ENCODE measurements at places on chromosomes 11 and 22.

DNA sequence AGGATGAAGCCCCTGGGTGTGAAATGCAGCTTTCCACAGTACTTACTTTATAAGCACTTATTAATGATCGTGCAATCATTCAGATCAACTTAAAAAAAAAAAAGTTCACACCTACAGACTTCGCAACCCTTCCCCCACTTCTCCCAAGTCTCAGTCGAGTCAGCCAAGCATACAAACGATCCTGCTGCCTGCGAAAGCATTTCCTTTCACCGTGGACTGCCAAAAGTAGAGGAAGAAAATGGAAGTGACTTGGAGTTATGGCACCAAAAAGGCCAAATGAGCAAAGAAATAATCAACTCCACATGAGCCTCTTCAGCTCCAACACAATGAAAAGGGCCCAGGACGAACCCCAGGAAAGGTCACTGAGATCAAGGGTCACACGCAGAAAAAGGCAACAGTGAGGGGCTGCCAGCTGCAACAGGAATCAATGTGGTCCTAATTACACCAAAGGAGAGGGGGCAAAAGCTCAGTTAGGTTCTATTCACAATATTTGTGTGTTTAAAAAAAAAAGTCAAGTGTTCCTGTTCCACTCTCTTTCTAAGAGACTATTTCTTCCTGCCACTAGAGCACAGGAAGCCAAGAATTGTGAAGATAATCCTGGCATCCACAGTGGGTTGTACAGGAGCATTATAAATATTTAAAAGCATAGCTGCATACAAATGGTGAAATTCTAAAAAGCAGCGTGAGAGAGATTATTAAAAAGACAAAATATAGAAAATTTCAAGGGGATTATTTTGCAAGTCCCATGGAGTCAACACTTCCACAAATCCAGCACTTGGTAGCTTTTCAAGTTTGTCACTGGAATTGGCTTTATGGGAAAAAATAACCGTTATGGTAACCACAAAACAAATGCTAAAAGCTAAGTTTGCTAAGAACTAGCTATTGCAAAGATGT lies 28.4 kb downstream of the CDON start:
- no peak for DNase-seq

DNA sequence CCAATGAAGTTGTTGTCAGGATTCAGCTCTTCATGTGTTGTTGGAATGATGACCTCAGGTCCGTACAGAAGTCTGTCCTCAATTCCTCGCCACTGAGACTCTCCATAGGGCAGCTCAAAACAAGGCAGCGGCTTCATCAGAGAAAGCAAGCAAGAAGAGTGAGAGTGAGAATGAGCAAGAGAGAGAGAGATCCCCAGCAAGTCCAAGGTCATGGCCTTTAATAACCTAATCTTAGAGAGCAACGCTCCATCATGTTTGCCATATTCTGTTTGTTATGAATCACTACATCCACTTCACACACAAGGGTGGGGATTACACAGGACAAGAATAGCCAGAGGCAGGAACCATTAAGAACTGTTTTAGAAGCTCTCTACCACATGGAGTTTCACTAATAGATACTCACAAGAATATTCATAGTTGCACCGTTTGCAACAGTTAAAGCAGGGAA lies 23.3 kb upstream of the MMP7 start:
- peak; percentile 20 for DNase-seq

- DNase-seq: no peak
These were observed 38.2 kb downstream of the FAM168A start for GRCh38 chr11:73559743-73560142.

DNA sequence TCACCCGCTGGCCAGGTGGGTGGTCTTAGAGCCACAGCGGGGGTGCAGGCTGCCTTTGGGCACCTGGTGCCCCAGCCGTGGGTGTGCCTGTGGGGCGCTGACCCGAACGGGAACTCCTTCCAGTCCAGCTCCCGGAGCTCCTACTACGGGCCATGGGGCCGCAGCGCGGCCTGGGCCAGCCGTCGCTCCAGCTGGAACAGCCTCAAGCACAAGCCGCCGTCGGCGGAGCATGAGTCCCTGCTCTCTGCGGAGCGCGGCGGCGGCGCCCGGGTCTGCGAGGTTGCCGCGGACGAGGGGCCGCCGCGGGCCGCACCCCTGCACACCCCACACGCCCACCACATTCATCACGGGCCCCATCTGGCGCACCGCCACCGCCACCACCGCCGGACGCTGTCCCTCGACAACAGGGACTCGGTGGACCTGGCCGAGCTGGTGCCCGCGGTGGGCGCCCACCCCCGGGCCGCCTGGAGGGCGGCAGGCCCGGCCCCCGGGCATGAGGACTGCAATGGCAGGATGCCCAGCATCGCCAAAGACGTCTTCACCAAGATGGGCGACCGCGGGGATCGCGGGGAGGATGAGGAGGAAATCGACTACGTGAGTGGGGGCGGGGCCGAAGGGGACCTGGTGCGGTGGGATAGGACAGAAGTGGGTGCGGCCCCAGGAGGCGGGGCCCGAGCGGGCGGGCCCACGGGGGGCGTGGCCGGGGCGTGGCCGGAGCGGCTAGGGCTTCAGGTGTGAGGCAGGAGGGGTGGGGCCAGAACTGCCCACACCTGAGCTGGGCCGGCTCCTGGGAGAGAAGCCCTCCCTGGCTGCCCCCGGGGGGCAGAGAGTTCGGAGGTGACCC lies 91.5 kb downstream of the CACNA1I start:
- DNase-seq: no peak

DNA sequence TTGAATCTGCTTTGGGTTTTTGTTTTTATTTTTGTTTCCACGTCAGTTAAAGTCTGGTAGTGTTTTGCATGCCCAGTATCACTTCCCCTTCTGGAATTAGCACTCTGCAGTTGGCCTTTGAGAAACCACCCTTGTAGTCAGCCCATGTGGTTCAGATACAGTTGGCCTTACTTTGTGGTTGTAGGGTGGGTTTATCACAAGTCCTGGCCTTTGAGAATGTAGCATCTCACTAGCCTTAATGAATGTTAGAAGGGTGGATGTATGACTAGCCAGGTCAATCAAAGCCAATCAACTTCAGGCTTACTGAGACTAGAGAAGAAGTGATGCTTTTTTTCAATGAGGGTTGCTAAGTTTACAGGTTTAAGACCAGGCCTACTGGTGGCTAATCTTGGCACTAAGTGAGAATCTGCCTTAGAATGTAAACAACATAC lies 19.8 kb downstream of the ARL14EP start:
- DNase-seq: no peak

- no peak for DNase-seq
These were observed 61.7 kb downstream of the LARGE2 start for GRCh38 chr11:45984192-45984591.

GRCh38 chr11:96306600-96306932 lies 36.4 kb downstream of the MAML2 start:
- no peak for DNase-seq

DNA sequence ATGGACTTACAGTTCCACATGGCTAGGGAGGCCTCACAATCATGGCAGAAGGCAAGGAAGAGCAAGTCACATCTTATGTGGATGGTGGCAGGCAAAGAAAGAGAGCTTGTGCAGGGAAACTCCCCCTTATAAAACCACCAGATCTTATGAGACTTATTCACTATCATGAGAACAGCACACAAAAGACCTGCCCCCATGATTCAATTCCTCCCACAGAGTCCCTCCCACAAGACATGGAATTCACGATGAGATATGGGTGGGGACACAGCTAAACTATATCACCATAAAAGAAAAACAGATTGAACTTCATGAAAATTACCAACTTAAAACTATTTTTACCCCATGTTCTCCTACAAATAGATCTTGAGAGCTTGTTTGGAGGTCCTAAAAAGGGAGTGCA lies 19.6 kb downstream of the ENTHD1 start:
- DNase-seq: no peak

GRCh38 chr11:26578998-26579661 lies 7.1 kb upstream of the MUC15 start:
- no peak for DNase-seq

- DNase-seq: no peak
These were observed 32.7 kb downstream of the CD6 start for GRCh38 chr11:61004180-61004611.
